NCI-H187 (cell line): ENCODE measurements at places on chromosomes 7 and 10.

DNA sequence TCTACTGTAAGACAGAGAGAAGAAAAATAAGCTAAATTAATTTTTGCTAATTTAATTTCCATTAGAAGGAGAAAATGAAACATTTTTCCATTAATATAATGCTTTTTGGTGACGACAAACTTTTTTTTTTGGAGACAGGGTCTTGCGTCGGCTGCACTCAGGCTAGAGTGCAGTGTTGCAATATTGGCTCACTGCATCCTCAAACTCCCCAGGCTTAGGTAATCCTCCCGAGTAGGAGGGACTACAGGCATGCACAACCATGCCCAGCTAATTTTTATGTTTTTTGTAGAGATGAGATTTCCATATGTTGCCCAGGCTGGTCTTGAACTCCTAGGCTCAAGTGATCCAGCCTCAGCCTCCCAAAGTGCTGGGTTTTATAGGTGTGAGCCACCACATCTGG, 229.8 kb upstream of the LRRN3 start:
- DNase-seq: no peak

DNA sequence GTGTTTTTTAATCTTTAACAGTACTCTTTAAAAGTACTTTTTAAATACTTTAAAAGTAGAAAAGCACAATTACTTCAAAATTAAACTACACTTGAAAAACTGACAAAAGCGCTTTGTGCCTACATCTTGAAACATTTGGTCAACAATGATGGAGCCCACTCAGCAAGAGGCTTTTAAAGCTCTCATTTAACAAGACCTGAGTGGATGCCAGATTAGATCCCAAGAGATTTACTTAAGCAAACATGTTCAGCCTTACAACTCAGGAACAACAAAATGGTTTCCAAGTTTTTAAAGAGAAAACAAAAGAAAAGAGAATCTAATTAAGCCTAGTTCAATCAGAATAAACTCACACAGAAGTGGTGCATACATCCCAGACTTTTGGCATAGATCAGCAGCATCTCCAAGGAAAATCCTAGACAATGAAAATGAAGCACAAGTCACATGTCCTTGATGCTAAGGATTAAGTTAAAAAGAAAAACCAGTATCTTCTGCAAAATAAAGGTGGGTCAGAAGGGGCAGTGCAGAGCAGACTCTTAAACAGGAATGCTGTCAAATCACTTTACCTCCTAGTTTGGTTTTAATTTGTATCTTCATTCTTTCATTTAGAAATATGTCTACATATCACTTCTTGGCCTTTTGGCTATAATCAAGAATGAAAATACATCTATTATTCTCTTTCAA, 26.2 kb downstream of the HIBADH start:
- peak; percentile 10 for DNase-seq

DNA sequence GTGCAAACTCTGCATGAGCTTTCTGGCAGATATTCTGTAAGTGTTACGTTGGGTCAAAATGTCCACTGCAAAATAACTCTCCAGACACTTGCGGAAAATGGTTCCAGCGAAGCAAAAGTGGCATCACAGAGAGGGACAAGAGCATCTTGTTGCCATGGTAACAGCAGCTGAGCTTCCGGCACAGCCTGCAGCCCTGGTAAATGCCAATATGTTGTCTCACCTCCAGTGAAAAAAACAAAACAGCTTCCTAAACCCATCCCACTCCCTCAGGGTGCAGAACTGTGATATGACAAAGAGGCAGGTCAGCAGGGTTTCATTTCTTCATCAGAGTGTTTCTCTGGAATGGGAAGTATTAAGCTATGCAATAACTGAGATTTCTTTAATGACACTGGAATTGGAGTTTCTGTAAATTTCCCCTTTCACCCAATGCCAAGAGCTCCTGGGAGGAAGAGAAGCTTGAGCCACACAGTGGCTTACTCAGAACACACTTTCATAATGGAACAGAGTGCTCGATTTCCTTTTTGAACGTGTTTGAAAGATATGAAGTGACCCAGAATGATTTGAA, 65.6 kb downstream of the FOXI2 start:
- no peak for DNase-seq

DNA sequence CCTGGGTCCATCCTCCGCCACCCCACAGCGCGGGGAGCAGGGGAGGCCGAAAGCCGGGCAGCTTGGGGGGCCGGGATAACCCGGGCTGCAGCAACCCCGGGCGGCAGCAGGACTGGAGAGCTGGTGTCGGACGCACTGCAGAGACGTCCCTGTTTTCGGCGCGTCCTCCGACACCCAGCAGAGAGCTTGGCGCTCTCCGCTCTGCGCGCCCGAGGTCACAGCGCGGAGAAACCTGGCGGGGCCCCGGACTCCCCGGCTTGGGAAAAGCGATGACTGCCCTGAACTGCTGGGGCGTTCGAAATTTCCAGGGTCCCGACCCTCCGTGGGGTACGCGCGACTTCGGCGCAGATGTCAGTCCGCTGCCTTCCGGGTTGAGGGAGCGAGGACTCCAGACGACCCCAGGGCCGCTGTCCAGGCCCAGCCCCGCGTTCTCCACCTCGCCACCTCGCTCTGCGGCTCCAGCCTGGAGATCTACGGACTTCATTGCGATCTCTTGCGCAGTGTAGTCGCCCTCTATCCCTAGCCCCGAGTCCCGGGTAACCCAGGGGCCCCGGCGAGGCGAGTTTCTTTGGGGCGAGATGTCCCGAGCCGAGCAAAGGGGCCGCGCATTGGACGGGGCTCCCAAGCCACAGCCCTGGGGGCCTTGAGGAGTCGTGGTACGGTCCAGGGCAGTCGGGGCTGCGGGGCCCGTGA, 617 bp upstream of the FOXI2 start:
- DNase-seq: no peak

DNA sequence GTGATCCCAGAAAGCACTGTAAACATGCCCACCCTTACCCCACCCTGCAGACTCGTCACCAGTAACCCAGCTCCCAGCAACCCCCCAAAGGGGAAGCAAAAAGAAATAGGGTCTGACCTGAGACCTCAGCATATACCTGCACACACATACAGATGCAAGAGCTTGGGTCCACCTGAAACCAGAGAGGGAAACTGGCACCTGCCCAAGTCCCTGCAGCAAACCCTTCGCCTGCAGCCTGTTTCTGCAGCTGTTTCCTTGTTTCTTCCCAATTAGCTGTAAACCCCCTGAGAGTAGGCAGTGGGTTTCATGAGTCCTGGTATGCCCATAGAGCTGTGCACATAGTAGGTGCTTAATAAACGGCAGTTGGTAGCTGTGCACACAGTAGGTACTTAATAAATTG, 140.5 kb downstream of the FGFR2 start:
- no peak for DNase-seq

DNA sequence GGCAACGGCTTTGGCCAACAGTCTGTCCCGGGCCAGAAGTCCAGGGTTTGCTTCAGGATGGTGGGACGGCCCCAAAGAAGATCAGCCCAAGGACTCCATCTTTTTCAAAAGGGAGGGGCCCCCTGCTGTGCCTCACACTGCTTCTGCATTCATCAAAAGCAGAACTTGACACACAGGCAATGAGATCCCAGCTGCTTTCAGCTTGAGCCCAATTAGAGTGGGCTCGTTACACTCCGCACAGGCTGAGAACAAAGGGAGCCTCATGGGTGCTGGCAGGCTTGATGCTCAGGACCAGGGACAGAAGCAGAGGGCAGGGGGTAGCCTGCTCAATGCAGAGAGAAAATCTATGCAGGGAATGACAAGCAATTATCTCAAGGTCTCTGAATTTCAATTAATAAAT, 45.5 kb downstream of the VOPP1 start:
- no peak for DNase-seq

GRCh38 chr10:113480081-113480360, 72.8 kb upstream of the HABP2 start:
- DNase-seq: no peak

DNA sequence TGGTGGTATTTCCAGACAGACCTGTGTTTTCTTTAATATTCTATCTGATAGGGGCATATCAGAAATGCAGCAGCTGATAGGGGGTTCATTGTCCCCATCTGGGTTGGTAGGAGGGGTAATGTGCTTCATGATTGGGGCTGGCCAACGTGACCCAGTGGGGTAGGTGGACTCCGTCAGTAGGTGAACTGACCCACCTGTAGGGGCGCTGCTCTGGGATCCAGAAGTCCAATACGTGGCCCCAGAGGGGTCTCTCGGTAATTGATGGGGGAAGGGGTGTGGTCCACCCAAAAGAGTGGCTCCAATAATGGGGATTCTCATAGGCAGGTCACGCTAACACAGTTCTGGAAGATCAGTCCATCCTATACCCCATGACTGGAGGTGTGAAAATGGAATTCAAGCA, 112.0 kb downstream of the PRLHR start:
- DNase-seq: no peak

- DNase-seq: no peak
Measured at GRCh38 chr10:60645980-60646379, 132.3 kb upstream of the CDK1 start.

DNA sequence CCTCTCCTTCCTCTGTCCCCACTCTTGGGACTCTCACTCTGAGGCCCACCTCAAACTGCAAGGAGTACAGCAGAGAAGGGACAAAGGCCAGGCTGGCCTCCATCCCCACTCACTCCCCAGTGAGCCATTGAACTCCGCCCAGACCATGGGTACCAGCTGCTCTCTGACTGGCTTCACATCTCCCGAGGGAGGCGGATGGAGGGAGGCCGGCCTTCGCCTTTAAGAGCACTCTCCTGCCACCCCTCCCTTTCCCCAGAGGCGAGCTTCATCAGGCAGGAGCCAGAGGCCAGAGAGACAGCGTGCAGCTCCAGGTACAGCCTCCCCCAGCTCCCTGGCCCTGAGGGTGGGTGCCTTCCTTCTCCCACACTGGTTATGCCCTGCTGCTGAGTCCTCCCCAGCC, 1.8 kb upstream of the LDB3 start:
- DNase-seq: peak; percentile 50

DNA sequence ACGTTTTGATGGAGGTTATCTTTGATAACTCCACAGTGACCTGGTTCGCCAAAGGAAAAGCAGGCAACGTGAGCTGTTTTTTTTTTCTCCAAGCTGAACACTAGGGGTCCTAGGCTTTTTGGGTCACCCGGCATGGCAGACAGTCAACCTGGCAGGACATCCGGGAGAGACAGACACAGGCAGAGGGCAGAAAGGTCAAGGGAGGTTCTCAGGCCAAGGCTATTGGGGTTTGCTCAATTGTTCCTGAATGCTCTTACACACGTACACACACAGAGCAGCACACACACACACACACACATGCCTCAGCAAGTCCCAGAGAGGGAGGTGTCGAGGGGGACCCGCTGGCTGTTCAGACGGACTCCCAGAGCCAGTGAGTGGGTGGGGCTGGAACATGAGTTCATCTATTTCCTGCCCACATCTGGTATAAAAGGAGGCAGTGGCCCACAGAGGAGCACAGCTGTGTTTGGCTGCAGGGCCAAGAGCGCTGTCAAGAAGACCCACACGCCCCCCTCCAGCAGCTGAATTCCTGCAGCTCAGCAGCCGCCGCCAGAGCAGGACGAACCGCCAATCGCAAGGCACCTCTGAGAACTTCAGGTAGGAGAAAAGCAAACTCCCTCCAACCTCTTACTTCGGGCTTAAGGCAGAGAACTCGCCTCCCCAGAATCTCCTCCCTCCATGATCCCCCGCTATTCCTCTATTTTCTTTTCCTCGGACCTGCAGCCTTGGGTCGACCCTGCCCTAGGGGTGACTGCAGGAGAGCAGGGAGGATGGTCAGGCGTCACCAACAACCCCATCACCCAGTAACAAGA, at the start of gene SERPINE1:
TSS of gene SERPINE1 (plus strand) at position 454 of the 809 bp plus-strand sequence. CDS start 1,290 bp downstream, outside the sequence.
- no peak for DNase-seq

- no peak for DNase-seq
Measured at GRCh38 chr7:156446990-156447389, 193.6 kb upstream of the RNF32 start.

DNA sequence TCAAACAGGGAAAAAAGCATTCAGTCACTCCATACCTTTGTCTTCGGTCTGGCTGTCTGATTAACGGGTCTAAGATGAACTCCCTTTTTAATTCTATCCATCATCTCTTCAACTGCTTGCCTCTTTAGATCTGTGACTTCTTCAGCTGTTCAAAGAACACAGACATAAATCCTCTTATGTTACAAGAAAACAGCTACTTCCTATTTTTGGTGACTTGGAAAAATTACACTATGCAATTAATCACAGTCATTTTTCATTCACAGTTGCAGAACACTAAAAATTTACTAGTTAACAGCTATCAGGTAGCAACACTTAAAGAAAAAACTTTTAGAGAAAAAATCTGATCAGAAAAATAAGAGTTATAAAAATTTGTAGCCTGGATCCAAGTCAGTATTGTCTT, 66.0 kb downstream of the ENO4 start:
- DNase-seq: no peak

DNA sequence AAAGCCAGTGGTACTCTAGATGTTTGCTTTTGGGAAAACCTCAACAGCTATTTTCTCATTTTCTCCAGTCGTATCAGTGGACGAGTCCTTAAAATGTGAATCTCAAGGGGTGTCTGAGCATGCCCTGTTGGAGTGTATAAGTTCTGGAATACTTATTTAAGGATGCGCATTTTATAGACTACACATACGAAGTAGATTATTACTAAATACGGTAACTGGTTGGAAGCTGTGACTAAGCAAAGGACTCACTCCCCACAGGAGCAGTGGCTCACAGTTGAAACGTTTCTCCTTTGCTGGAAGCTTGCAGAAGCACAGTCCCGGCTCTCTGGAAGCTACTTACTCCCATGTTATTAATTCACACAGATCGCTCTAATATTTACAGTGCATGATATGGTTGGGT, 90.8 kb upstream of the DNAJB6 start:
- DNase-seq: no peak

DNA sequence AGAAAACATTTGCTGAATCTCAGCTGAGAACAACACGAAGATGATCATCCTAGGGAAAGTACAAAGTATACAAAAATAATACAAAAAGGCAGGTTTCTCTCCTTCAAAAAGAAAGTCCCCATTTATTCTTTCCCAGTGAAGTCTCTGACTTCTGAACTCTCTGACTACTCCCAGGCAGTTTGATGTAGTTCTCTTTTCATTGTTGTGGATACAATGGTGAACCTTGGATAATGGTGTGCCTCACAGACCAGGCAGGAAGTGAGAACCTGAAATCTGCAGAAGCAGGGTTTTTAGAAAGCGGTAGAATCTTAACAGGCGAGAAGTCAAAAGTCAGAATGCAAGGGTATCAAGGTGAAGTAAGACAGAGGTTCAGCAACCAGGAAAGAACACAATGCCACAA, 150.8 kb upstream of the NRP1 start:
- no peak for DNase-seq

DNA sequence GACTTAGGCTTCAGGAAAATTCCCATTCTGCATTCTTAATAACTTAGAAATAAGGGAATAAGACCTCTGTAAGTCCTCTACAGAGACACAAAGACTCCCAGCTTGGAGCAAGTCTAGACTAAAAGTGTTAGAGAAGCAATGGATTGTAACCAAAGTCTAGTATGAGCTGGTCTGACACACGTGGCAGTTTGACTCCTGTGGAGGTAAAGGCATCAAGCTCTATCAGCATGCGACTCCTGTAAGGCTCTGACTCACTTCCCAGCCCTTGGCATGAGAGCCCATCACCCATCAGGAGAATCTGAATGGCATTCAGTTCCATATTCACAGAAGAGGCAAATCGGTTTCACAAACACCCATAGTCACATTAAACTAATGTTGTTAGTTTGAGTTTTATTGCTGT, 4.4 kb upstream of the VSTM4 start:
- no peak for DNase-seq
